ENCODE measurements at places on chromosomes 5 and 9. TPM values are rescaled to one million over a fixed set of nuclear protein-coding genes. Genes with fewer than 3 reads are reported as not detected.

Gene KIAA0825
- 7.3 TPM for total RNA-seq

Gene ARSI
- 6.2 TPM for total RNA-seq

Gene HABP4
- total RNA-seq = 11.0 TPM

Gene PHF24
- total RNA-seq = 1.00 TPM

Gene SLCO6A1
- total RNA-seq = not detected

Gene MAT2B
- total RNA-seq = 39.9 TPM

Gene CBY3
- not detected for total RNA-seq

Gene RAI14
- total RNA-seq = 117 TPM

Measured in melanocyte of skin (primary cell).